ENCODE measurements at places on chromosomes 3 and 15.

DNA sequence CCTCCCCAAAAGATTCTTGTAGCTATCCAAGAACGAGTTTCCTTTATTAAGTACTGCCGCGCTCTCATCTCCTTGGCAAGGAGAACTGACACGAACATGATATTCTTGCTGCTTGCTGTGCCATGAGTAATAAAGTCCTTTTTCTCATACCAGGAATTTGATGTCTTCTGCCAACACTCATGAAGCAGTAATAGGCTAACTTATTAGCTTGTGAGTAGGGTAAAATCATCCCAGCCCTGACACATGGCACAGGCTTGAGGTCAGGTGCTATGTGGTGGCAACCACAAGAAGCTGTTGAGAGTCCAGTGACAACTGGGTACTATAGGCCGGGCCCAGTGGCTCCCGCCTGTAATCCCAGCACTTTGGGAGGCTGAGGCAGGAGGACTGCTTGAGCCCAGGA, 22.7 kb upstream of the UBXN7 start:
- DNase-seq: no peak

GRCh38 chr3:117435506-117435905, 725.9 kb downstream of the TUSC7 start:
- no peak for DNase-seq

DNA sequence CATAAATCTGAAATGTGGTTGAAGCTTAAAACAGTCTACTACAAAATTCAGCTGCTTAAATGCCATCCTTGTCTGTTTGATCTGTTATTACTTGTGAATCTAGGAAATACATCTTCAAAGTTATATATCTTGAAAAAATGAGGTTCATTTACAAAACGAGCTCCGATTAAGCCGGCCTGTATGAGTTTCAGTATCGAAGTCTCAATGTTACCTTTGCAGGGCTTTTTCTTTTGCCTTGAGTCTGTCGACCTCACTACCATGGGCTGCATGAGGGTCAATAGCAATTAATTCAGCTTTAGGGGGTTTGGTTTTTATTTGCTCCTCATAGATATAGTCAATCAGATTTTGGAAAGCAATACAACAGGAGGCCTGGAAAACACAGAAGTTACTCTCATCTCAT, 23.2 kb downstream of the ERICH6 start:
- DNase-seq: no peak

DNA sequence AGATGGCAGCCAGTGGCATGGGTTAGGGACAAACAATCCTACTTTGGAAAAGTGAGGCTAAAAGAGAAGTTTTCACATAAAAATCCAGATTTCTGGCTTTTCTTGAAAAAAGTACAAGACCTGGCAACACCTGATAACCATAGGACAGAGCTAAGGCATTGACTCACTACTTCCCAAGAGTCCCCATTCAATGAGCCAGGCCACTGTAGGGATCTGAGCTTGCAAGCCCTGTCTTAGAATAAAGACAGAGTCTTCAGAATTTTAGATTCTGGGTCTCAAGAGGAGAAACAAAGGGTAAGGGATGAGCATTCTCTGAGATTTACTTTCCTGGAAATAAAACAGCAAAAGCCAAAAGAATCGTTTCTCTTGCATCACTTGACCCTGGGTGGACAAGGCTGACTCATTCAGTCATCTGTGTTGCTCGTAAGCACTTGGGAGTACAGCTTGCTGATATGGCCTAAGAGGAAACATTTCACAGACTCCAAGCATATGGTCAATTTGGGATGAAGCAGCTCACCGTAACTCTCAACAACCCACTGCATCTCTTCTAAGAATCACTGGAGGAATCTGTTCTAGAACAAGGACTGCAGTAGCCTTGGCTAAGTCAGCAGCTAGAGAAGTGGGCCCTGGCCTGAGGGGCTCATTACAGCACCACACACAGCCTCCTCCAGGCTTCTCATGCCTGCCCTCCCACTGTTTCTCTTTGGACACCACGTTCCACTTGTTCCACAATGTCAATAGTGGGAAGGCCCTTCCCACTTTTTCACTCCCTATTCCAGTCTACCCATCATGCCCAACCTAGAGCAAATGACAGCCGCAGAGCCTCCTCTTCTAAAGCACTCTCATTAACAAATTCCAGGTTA, 86.2 kb downstream of the RFTN1 start:
- DNase-seq: no peak

DNA sequence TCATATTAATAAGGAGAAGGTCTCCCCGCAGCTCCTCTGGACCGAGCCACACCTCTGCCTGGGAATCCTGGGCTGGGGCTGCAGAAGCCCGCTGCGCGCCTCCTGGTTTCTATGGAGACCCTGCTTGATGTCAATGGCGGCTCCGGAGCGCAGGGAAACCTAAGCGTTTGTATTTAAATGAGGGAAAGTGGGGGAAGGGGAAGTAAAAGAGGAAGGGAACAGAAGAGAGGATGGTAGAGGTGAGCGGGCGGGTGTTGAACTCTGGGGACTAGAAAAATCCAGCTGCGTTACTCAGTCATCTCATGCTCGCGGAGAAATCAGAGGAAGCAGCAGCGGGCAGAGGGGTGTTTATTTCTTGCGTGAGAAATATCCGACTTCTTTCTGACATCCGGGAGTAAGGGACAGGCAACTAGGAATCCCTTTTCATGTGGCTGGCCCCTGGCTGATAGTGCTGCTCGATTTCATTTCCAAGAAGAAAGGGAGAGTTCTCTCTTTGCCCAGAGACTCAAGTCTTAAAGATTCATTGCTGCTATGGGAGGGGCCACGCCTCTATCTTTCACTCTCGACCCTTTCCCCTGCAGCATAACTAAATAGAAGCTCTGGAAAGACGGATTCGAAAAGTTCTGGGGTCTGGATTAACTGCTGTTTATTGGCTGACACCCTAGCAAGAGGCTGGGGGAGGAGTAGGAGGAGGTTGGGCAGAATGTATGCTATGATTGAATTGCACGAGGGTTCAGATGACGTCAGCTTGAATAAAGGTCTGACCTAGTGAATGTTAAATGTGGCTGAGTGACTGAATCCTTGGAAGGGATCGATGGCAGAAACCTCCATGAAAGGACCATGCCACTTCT, 110.5 kb upstream of the GAP43 start:
- DNase-seq: no peak

- DNase-seq: no peak
Observed at GRCh38 chr3:167739190-167739810, 3.8 kb downstream of the SERPINI1 start.

DNA sequence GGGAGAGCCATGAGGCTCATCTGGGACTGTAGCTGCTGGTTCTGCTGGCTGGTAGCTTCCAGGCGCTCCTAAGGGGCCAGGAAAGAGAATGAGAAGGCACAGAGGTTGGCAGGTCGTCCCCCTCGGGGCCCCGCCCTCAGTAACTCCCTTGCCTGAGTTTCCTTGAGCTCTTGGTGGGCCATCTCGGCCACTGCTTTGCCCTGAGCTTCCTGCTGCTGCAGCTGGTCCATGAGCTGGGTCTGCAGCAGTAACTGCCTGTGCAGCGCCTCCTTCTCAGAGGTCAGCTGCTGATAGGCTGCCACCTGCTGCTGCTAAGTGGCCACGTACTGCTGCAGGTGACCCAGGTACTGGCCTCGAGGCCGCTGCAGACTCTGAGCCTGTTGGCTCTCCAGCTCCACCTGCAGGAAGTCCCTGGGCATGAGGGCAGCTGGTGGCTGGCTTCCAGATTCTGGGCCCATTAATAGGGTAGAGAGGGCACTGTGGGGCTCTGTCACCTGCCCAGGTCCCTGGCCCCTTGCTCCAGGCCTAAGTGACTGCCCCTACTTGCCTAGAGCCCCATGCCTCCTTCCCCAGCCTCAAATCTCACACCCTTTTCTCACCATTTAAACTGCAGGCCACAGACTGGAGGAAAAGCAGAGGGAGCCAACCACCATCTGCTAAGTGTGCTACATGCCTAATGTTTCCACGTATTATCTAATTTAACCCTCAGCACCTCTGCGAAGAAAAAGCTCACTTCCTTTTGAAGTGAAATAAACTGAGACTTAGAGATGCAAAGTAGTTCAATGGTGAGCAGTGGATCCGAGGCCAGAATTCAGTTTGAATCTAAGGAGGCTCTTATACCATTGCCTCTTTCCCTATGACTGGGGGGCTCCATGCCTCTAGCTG, 10.8 kb upstream of the VPS33B start:
- peak; percentile 58 for DNase-seq

DNA sequence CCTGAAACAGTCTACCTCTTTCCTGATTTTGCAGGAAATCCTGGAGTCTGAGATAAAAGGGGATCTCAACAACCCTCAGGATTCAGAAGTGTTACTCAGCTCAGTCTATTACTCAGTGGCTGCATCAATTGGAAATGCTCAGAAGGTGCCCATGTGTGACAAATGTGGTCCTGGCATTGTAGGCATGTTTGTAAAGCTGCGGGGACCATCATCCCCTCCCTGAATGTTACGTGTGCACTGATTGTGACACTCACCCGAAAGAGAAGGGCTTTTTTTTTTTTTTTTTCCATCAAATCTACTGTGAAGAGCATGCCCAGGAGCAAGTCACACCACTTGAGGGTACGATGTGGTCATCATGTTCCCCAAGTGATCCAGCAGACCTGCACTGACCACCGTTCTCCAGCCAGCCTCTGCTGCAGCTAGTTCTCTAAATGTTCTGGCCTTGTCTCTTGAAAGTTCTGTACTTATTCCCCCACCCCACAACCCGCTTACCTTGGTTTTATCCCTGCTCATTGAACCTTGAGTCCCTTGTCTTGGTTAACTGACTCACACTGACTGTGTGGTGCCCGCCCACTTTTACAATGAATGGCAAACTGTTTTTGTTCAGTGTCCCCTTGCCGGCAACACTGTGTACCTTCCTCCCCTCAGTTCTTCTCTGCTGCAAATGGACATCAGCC, 19.8 kb downstream of the ST3GAL6 start:
- DNase-seq: no peak

DNA sequence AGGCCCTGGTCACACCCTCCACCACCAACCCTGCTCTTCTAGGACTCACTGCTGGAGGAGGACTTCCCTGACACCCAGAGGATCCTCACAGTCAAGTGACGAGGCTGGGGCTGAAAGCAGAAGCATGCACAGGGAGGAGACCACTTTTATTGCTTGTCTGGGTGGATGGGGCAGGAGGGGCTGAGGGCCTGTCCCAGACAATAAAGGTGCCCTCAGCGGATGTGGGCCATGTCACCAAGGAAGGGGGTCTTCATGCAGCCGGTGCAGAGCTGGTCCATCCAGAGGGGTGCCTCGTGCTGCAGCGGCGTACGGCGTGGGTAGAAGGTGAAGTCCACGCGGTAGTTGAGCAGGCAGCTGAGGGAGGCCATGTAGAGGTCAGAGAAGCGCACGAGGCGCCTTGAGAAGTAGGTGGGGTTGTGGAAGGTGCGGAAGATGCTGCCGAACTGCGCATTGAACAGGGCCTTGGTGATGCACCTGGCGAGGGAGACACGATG, 9.4 kb downstream of the NT5DC2 start:
- DNase-seq: no peak

- DNase-seq: no peak
Observed at GRCh38 chr3:56997041-56997440, 63.4 kb upstream of the SPATA12 start.

- peak; percentile 39 for DNase-seq
Observed at GRCh38 chr15:83200162-83200561, 7.5 kb downstream of the HDGFL3 start.

- DNase-seq: no peak
Observed at GRCh38 chr15:48955370-48955769, 8.3 kb downstream of the SHC4 start.

GRCh38 chr3:37290551-37290950, 116.2 kb upstream of the LRRFIP2 start:
- no peak for DNase-seq

GRCh38 chr3:126158016-126158911, 22.1 kb downstream of the ALDH1L1 start:
- no peak for DNase-seq

DNA sequence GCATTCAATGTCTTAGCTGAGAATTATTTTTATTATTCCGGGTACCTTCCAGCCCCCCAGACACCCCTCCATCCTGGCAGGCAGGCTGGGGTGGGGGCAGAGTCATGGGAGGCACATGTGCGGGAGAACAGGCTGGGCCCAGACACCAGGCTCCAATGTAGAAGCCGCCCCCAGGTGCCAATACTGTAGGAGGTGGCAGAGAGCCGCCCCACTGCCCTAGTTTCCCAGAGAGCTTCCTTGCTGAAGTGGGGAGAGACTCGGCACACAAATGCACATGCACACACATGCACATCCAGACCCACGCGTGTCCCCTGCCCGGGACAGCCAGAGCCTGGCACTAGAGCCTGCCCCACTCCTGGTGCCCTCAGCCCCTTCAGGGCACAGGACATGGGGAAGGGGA, 98.4 kb upstream of the LINGO1 start:
- no peak for DNase-seq

GRCh38 chr15:41199470-41199869, 31.1 kb downstream of the EXD1 start:
- DNase-seq: no peak

DNA sequence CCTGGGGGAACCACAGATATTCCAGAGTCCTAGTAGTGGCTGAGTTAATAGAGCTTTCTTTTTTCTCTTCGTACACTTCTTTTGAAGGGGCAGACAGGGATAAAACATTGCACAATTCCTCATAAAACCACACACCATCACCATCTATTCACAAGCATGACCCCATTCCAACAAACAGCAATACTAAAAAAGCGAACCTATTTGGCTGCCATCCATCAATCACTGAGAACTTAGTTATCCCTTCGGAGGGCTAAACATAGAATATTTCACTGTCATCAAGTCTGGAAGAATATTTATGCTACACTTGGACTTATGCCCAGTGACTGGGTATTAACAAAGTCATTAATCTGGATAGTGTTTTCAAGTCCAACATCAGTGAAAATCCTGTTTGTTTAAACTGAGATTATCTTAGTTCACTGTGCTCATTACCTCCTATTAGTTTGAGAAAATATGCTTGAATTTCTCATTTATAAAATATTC, 80.3 kb upstream of the PRTG start:
- DNase-seq: no peak

DNA sequence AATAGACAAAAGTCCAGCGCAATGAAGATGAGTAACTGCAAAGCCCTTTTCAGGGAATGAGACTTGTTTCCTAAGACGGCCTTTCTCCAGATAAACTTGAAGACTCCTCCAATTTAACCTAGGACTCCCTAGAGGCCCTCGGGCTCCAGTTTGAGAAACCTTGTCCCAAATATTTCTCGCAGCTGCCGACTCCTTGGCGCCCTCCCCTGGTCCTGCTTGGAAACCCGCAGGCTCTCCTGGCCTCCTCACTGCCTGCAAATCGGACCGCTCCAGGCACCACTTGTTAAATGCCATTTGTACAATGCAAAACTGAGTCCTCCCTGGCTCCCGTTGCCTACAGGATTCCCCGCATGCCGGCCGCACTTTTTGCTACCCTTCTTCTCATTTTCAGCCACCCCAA, 36.8 kb downstream of the MUC4 start:
- DNase-seq: no peak

- DNase-seq: peak; percentile 37
Observed at GRCh38 chr15:58438956-58439355, 7.2 kb downstream of the LIPC start.

DNA sequence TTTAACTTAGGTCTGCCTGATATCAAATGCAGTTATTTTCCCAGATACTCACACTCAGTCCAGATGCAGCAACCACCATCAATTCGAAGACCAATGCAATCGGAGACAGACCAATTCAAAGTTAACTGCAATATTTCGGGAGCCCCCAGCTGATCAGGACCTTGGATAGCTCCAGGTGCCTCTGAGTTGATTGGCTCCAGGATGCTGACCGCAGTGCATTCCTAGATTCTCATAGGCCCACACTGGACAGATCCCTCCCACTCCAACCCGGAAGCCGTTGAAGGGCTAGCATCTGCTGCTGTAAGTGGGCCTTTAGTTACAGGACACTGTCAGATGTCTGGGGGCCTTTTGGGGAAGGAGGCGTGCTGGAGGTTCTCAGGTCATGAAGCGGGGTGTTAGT, 89.5 kb upstream of the ATP2B2 start:
- DNase-seq: peak; percentile 17

- no peak for DNase-seq
Observed at GRCh38 chr15:91694131-91694830, 159.2 kb upstream of the SLCO3A1 start.
